ENCODE measurements at places on chromosomes 1 and 21.

GRCh38 chr1:89682611-89683010 is 49.7 kb downstream of the LRRC8C start:
- no peak for DNase-seq

DNA sequence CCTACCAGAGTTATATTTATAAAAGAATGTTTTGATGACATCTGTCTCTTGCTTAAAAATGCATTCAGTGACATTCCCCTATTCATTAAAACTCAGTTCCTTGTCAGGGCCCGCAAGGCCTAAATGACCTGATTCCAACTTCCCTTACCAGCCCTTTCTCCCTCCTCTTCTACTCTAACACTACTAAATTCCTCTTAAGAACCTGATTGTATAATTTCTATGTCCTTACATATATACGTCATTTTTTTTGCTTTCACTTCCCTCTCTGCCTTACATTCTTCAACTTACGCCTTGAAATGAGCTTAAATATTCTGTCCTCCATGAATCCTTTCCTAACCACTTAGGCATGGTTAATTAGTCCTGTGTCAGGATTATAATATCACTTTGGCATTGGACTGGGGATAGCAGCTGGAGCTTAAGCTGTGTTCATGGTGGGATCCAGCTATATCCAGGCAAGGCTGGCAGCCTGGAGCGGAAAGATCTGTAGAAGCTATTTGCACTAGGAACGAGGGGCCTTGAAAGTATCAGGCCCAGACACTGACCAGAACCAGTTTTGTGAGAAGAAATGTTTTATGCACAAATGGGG is 360.2 kb upstream of the PTBP2 start:
- DNase-seq = no peak

- DNase-seq = no peak
Observed at GRCh38 chr1:175269151-175269550, 76.6 kb upstream of the KIAA0040 start.

DNA sequence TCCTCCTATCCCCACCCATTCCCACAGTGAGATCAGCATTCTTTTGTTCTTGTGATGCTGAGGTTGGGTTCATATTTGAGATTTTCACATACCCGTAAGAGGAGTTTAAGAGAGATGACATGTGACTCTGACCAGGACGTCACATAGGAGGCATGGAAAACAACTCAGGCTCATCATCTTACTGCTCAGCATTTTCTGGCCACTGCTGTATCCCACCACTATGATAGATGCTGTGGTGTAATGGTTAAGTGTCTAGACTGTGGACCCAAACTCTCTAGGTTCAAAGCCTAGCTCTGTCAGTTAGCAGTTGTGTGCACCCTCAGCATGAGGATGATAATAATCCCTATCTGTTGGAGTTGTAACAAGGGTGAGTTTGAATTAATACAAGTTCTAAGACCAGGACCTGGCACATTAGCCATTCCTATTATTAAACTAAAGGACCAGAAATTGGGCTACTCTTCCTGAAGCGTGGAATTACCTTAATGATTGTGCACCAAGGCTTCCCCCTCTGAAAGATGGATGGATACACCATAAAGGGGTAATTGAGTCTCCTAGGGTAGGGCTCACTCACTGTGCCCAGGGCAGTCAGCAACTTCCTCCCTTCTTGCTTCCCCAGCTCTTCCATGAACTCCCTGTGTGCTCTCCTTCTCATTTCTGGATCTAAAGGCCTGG is 40.9 kb downstream of the LGR6 start:
- no peak for DNase-seq

GRCh38 chr1:51635615-51636014 is 18.7 kb downstream of the OSBPL9 start:
- no peak for DNase-seq

Data from GOT3 (cell line).